H1 (cell line): ENCODE measurements at places on chromosomes 7 and 10. TPM values are rescaled to one million over a fixed set of nuclear protein-coding genes. Genes with fewer than 3 reads are reported as not detected.

The NEBL gene
- 10.5 TPM in 2 replicates for total RNA-seq

The OR6V1 gene
- total RNA-seq: not detected in 2 replicates

The EN2 gene
- not detected in 2 replicates for total RNA-seq

The GNA12 gene
- total RNA-seq: 95.6 and 96.5 TPM in 2 replicates

The UNCX gene
- total RNA-seq: not detected in 2 replicates

The TMEM213 gene
- total RNA-seq: 0.67 TPM in 1 of 2 replicates, not detected in the other
